Anterior cingulate cortex (tissue), 58 donors: ENCODE measurements at places on chromosomes 11 and 22.

GRCh38 chr22:26974034-26974433 lies 316.6 kb downstream of the MIAT start:
- no peak for DNase-seq

- no peak for DNase-seq
Measured at GRCh38 chr11:85989746-85990145, 79.1 kb downstream of the PICALM start.

- DNase-seq = no peak
Measured at GRCh38 chr22:41780746-41781505, 19.6 kb upstream of the CCDC134 start.

GRCh38 chr22:27416511-27417420 lies 384.8 kb downstream of the MN1 start:
- no peak for DNase-seq

DNA sequence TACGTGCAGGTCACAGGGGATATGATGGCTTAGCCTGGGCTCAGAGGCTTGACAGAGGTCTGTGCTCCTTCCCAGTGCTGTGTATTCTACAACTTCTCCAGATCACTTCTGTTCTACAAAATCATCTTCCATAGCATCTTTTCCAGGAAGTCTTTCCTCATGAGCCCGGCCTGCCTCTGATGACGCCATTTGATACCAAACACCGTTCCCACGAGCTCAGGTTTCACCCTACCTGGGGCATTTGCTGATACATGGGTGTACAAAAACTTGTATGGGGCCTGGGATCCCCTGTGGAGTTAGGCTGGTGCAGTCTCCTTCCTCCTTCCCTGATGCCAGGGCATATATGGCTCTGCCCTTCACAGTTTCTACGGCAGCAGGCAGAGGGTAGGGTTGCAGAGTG lies 78.7 kb downstream of the NECTIN1 start:
- no peak for DNase-seq

GRCh38 chr22:30309951-30310741 lies 16.6 kb downstream of the TBC1D10A start:
- DNase-seq = no peak

DNA sequence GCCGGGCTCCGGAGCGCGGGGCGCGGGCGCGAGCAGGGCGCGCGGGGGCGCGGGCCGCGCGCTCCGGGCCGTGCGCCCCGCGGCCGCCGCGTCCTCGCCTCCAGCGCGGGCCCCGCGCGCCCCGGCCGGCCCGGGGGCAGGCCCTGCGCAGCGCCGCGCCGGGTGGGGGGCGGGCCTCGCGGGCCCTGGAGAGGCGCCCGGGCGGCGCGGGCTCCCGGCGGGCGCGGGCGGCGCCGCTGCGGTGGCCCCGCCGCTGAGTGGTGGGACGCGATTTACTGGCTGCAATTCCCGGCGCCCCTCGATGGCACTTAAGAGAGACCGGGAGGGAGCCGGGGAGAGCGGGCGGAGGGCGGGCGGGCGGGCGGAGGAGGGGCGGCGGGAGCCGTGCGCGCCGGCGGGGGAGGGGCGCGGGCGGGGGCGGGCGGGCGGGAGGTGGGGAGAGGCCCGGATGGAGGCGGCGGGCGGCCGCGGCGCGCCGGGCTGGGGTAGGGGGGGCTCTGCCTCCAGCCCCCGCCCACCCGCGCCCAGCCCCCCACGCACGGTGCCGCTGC lies 73.2 kb upstream of the TCF20 start:
- no peak for DNase-seq

- DNase-seq = no peak
Measured at GRCh38 chr11:90646706-90647105, 423.9 kb upstream of the CHORDC1 start.
